Tibial nerve (tissue), 4 donors: ENCODE measurements at places on chromosomes 1 and 21. TPM values are rescaled to one million over a fixed set of nuclear protein-coding genes. Genes with fewer than 3 reads are reported as not detected.

DNA sequence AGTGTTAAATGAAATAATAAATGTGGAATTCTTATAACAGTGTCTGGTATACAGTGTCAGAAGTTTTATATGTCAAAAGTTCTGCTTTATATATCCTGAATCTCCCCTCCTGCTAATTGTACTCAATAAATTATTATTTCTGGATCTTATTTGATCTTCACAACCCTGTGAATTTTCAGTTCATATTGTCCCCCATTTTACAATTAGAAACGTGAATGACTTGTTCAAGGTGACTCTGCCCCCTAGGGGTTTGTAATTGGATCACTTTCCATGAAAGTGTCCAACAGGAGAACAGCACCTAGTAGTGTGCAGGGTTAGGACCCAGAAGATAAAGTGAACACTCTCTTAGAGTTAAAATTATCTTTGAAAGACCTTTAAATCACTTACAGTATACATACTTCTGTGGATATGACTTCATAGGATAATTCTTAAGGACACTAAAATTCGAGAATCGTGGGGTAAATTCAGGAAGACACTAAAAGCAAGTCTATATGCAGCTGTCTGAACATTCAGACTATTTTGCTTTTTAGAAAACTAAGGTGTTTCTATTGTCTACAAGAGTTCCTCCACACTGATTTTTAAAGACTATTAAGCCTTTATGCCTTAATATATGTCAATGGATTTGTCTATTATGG is 4.5 kb upstream of the DDR2 start:
- H3K27ac ChIP-seq = no peak overlapping the region
- no peaks in the 10 kb centered on the region for H3K4me1 ChIP-seq
- DNase-seq = no peak
- no peaks in the 10 kb centered on the region for H3K27me3 ChIP-seq
- no peak overlapping the region for H3K4me3 ChIP-seq
- no peaks in the 10 kb centered on the region for H3K36me3 ChIP-seq

- no peak overlapping the region for H3K4me3 ChIP-seq
- H3K27me3 ChIP-seq = no peaks in the 10 kb centered on the region
- no peak for DNase-seq
- H3K27ac ChIP-seq = no peak overlapping the region
- H3K36me3 ChIP-seq = no peaks in the 10 kb centered on the region
Measured at GRCh38 chr1:181341026-181341632, 142.2 kb upstream of the CACNA1E start.

GRCh38 chr1:57325117-57325516 is 98.7 kb downstream of the DAB1 start:
- no peaks in the 10 kb centered on the region for H3K4me1 ChIP-seq
- no peaks in the 10 kb centered on the region for H3K36me3 ChIP-seq
- no peak for DNase-seq
- H3K27me3 ChIP-seq = no peaks in the 10 kb centered on the region
- H3K4me3 ChIP-seq = no peak overlapping the region
- no peak overlapping the region for H3K27ac ChIP-seq

DNA sequence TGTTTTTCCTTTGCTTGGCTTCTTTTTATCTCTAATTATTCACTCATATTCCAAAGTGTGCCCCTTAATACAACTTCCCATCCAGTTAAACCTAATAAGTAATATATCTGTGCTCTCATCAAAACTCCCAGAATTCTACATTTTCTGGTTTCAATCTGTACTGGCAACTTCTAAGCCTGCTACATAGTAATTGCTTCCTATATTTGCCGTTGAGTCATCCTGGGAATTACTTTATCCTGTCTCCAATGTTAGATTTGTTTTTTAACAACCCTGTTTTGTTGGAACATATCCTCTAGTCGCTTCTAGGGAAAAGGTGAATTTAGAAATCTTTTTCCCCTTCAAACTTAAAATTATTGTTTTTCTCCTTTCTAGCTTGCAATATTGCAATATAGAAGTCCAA is 620.5 kb upstream of the PKN2 start:
- no peaks in the 10 kb centered on the region for H3K36me3 ChIP-seq
- no peaks in the 10 kb centered on the region for H3K4me1 ChIP-seq
- no peaks in the 10 kb centered on the region for H3K27me3 ChIP-seq
- no peak for DNase-seq

DNA sequence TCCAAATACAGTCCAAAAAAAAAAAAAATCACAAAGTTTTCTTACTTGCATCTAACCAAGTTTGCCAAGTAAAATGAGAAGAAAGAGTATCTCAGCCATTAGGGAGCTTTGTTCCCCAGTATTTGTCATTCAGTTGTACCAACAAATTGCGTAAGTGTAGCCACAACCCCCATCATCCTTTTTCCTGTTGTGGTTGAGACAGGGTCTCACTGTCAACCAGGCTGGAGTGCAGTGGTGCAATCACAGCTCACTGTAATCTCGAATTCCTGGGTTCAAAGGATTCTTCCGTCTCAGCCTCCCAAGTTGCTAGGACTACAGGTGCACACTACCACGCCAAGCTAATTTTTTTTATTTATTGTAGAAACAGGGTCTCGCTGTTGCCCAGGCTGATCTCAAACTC is 9.5 kb downstream of the STX6 start:
- H3K36me3 ChIP-seq = no peaks in the 10 kb centered on the region
- no peak overlapping the region for H3K4me3 ChIP-seq
- DNase-seq = no peak
- no peaks in the 10 kb centered on the region for H3K27me3 ChIP-seq
- no peak overlapping the region for H3K27ac ChIP-seq
- peaks cover 71% of the 10 kb centered on the region for H3K4me1 ChIP-seq

DNA sequence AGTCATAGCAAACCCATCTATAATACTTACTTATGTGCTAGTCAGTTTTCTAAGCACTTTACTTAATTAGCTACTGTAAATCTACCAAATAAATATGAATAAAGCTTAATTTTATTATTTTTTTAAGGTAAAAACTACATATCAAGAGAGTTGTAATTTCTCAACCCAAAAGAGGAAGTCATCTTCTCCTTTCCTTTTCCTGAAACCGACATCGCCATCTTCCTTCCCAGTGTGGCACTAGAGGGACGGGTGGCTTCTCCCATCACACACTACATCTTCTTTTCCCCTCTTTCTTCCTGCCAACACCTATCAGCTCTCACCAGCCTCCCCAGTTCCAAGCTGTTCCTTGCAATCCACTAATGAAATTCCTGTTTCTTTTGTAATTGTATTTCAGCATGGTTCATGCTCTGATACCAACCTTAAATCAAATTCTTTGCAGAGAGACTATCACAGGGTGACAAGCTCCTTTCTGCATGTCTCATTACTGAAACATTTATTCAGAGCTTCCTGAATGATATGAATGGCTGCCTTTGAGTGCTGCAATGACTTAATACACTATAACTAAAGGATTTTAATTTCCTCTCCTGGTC is 251.6 kb upstream of the FAM78B start:
- no peaks in the 10 kb centered on the region for H3K36me3 ChIP-seq
- H3K4me1 ChIP-seq = no peaks in the 10 kb centered on the region
- no peak for DNase-seq
- H3K27me3 ChIP-seq = no peaks in the 10 kb centered on the region
- no peak overlapping the region for H3K4me3 ChIP-seq
- no peak overlapping the region for H3K27ac ChIP-seq

- no peak for DNase-seq
- peaks cover 7% of the 10 kb centered on the region for H3K4me1 ChIP-seq
- H3K27me3 ChIP-seq = no peaks in the 10 kb centered on the region
- H3K36me3 ChIP-seq = no peaks in the 10 kb centered on the region
Measured at GRCh38 chr1:31095985-31096384, 30.5 kb upstream of the PUM1 start.

The ANGPTL1 gene
- total RNA-seq = 29.7 TPM
